MV-4-11 (cell line): ENCODE measurements at places on chromosomes 2 and 18.

- DNase-seq: no peak
Observed at GRCh38 chr18:49812286-49813068, 856 bp downstream of the ACAA2 start.

DNA sequence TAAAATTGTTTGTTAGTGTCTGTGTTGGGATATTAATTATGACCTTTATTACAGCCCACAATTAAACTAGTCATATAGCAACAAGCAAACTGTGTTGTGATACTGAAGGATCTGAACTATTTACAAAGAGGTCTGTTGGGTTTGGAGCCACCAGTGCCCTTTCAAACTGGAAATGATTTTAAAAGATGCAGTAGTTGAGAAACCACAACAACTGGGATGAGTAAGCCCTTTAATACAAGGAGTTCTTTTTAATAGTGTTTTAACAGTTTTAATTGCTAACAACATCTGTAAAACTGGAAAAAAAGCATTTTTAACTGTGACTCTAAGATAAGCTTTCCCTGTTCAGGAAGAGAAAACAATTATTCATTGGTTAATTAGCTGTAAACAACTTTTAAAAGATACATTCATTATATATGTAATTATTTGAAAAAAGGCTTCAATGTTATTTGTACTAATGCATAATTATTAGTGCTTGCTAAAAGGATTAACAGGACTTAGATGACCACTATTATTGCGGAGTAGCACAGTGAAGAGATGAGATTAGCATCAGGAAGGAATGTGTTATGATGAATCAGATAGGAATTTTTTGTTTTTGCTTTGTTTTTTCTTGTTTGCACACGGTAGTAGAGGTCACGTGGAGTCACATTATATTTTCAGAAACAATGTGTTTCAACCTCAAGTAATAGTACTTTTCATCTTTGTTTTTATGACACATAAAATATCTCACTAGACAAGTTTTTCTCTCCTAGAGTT is 392.7 kb upstream of the FANCL start:
- no peak for DNase-seq

- peak; percentile 76 for DNase-seq
Observed at GRCh38 chr2:191846515-191847476, at the start of gene CAVIN2. TSS of gene CAVIN2 (minus strand) at chr2:191847088. CDS start at chr2:191846925, 163 bp downstream.

DNA sequence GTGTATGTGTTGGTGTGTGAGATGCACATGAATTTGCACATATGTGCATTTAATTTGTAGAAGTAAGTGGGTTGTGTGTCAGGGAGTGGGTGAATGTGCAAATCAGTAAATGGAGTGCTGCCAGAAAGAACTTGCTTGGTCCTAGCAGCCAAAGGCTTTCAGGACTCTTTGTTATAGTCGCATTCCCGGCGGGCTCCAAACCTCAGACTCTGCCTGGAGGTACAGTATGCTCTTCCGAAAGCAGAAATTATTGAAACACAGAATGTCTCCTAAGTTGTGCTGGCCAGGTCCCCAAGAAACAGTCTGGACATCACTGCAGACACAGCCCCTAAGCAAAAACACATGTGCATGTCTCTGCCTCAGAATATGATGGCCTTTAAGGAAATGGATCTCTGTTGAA is 232.4 kb downstream of the INSIG2 start:
- DNase-seq: no peak

DNA sequence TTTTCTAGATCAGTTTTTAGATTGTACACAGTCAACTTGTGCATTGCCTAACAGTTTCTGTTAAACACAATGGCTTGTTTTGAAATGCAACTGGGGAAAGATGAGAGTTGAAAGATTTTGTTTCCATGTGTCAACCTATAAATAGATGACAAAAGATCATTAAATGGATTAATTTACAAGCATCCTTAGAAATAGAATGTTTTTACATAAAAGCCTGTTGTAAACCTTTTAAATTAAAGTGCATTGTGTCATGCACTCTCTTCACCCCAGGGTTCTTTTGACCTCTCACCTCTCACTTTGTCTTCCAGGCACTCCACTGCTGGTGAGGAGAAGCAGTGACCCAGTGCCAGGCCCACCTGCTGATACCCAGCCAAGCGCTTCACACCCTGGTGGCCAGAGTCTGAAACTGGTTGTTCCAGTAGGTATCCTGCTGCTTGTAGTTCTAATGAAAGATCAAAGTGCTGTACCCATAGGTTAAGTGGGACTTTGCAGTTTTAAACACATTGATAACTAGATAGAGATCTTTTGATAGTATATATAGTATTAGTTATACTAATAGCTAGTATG is 502.1 kb downstream of the PARD3B start:
- no peak for DNase-seq

DNA sequence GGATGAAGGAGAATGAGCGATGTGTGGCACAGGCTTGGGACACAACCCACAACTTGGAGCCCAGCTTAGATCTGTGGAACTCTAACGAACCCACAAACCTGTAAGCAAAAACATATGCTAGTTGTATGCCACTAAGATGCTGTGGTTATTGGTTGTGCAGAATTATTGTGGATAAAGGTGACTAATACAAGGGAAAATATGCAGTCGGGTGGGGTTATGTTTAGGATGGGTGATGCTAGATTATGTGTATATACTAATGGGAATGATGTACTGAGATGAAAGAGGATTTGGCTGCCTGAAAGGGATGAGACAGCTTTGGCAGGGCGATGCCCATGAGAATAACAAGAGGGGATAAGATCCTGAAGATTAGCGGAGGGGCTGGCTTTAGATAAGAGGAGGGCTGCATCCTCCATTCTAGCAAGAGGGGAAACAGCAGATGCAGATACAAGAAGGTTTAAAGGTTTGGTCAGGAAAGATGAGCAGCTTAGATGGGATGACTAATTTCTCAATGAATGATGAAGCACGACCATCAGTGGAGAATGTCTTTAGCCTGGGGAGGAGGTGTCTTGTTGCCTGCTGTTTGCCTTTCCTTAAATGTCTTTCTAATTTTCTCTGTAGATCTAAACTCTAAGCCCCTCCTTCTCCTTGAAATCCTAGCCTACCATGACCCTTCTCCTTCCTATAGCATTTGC is 49.6 kb downstream of the GALNT14 start:
- DNase-seq: no peak

GRCh38 chr2:88560619-88561307 is 66.5 kb downstream of the EIF2AK3 start:
- no peak for DNase-seq

GRCh38 chr18:63505566-63506335 is 29.0 kb downstream of the SERPINB5 start:
- DNase-seq: peak; percentile 5

- DNase-seq: no peak
Observed at GRCh38 chr2:162082681-162083080, 8.7 kb upstream of the DPP4 start.

DNA sequence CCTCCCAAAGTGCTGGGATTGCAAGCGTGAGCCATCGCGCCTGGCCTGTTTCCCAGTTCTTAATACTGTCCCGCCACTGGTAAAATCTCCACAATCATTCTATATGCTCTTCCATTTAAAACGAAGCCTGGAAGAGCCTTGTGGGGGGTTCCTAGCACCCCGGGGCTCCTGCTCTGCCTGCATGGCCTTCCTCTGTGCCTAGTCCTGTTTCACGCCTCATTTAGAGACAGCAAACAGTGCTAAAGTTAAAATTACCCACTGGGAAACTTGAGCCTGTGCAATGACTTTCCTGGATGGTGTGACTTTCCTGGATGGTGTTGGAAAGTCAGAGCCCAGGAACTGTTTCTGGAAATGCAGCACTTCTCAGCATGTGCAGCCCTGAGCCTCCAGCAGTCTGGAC is 55.0 kb downstream of the INPP5D start:
- DNase-seq: no peak

DNA sequence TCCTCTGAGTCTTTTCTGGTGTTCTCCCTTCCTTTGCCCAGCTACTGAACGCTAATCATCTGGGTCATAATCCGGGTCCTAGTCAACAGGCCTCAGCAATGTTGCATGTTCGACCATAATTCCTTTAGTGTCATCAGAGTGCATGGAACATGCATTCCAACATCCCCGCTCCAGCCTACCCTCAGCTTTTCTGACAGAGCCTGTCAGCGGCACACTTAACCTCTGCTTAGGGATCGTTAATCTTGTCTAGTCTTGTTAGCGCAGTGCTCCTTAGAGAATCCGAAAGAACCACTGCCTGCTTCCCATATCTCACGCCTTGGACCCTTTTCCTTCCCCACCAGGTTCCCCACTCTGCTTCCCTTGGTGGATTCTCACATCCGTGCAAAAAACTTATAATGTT is 767.9 kb upstream of the ID2 start:
- DNase-seq: no peak

- DNase-seq: no peak
Observed at GRCh38 chr2:96934831-96935540, 51.4 kb downstream of the FAM178B start.

- DNase-seq: peak; percentile 84
Observed at GRCh38 chr2:233852056-233852455, 2.3 kb downstream of the HJURP start.

DNA sequence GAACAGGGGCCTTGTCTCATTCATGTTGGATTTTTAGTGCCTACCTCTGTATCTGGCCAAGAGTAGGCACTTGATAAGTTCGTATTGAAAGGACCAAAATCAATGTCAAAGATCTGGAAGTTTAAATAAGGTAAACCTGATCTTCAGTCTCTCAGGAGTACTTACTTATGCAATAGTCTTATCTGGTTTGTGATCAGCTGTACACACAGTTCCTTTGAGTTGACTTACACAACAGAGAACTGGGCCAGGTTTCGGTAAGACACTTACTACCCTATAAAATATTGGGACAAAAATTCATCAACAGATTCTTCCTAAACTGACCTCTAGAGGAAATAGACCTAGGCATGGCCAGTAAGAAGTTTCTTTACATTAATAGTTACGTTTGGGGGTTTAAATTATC is 113.6 kb upstream of the NXPH2 start:
- DNase-seq: no peak

DNA sequence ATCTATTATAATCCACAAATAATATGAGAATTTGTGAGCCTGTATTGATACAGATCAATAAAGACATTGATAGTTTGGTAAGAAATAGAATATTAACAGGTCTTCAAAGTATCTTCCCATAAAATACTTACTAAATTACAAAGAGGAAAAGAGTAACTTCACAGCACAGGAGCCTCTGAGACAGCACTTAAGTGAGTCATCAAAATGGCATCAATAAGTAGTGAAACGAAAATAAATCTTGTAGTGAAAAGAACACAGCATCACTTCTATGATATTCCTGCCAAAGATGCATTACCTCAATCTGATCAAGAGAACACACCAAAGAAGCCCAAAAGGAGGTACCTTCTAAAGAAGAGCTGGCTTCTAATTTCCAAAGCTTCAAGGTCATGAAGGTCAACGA is 116.4 kb downstream of the CBLN2 start:
- no peak for DNase-seq

DNA sequence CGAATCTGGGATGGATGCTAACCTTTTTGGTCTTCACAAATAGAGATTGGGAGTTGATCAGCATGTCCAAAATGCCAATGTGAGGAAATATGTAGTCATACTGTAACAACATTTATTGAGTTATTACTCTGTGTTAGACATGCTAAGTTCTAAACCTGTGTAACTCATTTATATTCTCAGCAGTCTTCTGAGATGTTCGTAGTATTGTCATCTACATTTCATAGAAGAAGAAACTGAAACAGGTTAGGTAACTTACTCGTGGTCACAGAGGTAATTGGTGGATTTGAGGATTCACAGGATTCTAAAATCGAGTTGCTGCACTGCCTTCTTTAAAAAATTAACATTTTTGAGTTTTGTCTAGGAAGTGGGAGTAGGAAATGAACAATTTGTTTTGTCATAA is 162.1 kb downstream of the UBE2E3 start:
- no peak for DNase-seq

GRCh38 chr2:216363221-216363620 is 9.1 kb downstream of the MARCHF4 start:
- DNase-seq: no peak

- DNase-seq: no peak
Observed at GRCh38 chr2:106859498-106859897, 26.5 kb downstream of the ST6GAL2 start.

- no peak for DNase-seq
Observed at GRCh38 chr2:232928551-232929302, 58.7 kb downstream of the SNORC start.

DNA sequence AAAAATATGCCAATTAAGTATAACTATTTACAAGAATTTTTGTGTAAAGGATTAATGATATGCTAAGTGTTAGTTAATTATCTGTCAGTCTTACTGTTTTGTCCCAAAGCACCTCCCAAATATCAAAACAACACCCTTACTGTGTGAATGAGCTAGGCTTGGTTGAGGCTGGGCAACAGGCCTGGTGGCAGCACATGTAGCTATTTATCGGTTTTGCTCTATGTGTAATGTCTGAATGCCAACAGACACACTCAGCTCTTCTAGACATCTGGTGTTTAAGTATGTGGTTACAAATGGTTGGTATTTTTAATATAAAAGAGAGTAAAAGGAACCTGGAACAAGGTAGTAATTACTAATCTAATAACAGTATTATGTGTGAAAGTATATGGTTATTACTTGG is 175.3 kb downstream of the RAB3GAP1 start:
- no peak for DNase-seq

DNA sequence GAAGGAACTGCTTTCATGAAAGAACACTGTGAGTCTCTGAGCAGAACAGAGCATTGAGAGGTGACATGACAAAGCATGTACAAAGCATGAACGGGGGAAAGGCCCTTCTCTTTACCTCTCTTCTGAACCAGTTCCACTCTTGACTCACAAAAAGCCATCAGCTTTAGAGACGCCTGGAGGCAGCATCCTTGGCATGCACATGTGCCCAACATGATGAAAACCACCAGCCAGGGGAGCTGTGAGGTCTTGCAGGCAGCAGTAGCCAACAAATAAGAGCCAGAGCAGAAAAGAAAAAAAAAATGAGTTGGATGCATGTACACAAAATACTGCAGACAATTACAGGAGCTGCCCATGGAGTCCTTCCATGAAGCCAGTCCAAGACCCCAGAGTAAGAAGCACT is 95.5 kb upstream of the AGAP1 start:
- DNase-seq: no peak

DNA sequence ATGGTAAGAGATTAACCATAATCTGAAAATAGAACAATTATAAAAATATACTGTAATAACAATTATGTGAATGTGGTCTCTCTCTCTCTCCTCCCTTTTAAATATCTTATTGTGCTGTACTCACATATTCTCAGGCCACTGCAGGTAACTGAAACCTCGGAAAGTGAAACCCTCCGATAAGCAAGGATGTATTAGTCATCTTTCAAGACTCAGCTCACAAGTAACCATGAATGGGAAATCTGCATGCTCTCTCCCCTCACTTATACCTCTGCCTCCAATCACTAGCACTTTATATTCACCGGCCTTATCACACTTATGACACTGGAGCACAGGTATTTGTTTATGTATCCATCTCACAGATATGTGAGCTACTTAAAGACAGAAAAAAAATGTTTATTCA is 139.7 kb downstream of the LRP2 start:
- DNase-seq: no peak
